ENCODE measurements at places on chromosomes 1 and 21.

DNA sequence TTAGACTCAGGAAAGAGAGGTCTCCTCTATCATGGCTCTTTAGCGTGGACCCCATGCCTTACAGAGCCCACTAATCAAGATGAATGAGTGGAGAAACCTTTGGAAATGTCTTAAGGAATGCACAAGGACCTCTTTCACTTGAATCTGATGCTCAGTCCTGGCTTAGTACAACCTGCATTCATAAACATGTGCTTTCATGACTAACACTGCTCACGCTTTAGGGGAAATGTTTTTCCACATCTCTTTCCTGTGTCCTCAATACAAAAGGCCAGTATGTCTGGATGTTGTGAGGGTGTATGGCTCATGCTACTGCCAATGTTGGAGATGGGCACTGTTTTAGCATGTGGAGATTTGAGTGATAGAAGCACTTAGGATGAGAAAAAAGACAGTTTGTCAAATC, 14.2 kb upstream of the GNG12 start:
- DNase-seq, result no peak

GRCh38 chr1:114201486-114201885, 47.8 kb upstream of the SYT6 start:
- no peak for DNase-seq

GRCh38 chr21:28734522-28735175, 258.0 kb downstream of the LTN1 start:
- DNase-seq, result no peak

DNA sequence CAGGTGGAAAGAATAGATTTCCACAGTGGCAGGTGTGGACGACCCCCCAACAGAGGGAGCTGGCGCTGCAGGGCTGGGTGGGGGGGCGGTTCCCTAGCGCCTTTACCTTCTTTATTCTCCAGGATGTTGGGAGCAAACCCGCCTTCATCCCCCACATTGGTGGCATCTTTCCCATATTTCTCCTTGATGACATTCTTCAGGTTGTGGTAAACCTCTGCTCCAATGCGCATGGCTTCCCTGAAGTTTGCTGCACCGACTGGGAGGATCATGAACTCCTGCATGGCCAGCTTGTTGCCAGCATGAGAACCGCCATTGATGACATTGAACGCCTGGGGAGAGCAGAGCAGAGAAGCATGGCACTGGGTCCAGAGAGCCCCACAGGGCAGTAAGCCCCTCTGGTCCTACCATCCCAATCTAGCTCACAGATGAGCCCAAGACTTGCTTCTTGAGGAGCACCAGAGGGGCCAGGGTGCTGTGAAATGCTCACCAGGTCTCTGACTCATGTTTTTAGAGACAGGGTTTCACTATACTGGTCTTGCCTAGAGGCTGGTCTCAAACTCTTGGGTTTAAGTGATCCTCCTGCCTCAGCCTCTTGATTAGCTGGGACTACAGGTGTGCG, 12.2 kb downstream of the ENO1 start:
- no peak for DNase-seq

DNA sequence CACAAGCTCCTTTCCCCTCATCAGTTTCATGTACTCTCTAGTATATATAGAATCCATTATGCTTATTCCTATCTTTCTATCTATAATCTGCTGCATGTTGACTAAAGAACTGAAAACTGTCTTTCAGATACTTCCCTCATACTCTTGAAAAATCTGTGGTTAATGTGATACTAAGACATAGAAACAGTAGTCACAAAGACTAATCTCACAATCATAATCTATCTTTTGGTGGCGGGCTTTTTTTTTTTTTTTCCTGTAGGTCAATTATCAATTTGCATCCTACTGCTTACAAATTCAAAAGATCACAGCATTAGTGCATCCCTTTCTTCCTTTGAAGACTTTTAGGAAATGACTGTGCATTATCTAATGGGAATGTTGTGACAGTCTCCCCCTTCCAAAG, 4.7 kb downstream of the UBR4 start:
- DNase-seq, result no peak
